GM12892 (cell line): ENCODE measurements at places on chromosomes 13 and 19.
A peak's percentile ranks its signal among the peaks of the same experiment; 100 is the strongest.

DNA sequence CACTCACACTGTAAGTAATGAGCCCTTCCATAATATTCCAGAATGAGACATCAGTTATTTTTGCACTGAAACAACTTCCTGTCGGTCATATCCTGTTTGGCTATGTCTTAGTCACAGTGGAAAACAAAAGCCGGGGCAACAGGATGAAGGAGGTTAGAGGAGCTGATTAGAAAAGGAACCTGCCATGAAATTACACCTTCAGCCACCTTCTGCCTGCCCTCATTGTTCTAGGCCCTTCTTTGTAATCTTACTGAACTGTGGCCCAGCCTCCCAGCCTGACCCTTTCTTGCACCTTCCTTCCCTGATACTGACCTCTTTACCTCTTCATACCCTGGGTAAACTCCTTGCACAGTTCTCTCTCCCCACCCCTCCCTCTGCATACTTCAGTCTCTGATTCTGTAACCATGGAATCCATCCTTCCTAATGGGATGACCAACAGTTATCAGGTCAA is 67.3 kb downstream of the DOCK9 start:
- DNase-seq: no peak

DNA sequence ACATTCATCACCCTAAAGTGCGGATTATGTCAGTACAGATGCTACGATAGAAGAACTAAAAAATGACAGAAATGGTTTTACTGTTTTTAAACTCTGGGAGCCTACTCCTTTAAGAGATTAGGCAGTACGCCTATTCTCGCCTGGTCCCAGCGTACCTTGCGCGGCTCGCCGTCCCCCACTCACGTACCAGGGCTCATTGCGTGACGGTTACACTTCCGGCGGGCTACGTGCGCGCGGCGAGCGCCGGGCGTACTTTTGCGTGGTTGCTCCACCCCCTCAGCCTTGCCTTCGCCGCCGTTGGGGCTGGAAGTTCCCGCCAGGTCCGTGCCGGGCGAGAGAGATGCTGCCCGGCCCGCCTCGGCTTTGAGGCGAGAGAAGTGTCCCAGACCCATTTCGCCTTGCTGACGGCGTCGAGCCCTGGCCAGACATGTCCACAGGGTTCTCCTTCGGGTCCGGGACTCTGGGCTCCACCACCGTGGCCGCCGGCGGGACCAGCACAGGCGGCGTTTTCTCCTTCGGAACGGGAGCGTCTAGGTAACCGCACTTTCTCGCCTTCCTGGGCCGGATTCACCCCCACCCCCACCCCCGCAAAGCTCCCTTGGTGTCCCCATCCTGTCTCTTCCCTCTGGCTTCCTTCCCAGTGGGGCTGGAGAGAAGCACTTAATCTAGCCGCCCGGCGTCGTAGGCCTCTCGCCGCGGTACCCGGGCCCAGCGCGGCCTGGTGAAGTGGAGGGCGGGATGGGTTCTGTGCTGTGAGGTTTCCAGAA is at the start of gene NUP58:
NUP58 (plus strand) TSS at position 279 of the 767 bp plus-strand sequence; CDS start at position 428, 149 bp downstream.
- peak; percentile 69 for DNase-seq

- DNase-seq: no peak
Observed at GRCh38 chr19:16509141-16510061, 13.2 kb downstream of the C19orf44 start.

DNA sequence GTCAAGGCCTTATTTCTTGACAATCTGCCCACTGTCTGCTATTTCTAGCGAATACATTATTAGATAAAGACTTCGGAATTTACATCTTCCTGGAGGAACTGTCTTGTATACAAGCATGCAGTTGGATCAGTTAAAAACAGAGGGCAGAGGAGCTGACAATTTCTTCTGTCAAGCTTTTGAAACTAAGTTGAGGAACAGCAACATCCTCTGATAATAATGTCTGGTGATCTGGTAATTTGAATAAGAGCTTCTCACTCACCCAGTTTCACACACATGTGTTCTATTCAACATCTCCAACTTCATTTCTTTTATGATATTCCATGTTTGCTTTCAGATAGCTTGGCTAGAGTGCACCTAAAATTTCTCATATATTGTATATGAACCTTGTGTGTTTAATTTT is 50.2 kb downstream of the MTMR6 start:
- no peak for DNase-seq

DNA sequence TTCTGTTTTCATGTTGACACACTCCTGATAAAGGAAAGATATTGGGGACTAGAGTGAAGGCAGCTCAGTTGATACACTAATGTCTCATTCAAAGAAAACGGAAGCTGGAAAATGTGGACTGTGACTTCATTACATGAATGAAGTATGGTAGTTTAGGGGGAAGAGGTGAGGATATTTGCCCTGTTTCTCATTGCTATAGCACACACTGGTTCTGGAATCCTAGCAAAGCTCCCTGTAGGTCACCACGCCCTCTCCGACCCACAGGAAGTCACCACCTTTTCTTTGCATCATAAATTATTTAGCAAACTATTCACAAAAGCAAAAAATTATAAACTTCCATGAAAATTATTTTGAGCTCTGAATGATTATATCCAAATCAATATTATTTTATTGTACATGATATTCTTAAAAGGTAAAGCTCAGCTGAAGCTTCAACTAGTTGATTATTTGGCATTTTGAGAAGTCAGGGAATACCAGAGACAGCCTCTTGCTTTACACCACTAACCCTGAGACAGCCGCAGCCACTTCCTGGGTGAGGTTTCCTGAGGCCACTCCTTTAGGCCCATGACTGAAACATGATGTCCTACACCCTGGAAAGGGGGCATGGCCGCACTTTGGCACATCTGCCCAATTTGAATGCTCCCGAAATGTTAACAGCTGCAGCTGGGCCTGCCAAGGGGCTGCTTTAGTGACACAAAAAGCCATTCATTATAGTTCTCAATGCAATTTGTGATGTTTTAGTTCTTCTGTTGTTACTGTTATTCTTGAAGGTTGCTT is 50.0 kb upstream of the WDFY2 start:
- DNase-seq: no peak
